ENCODE measurements at places on chromosomes 1 and 21.

DNA sequence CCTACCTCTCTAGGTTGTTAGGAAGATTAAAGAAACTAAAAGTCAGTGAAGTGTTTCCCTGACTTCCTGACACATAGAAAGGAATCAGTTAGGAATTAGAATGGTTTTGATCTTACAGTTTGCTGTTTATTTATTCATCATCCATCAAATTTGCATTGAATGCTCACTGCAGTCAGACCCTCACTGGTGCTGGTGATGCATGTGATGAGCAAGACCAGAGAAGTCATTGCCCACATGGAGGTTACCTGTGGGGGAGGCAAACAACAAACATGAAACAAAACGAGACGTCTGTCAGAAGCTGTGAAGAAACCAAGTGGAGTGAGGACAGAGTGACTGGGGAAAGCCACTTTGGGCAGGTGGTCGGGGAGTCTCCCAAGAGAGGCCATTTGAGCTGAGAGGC lies 6.4 kb downstream of the CTPS1 start:
- no peak for DNase-seq

DNA sequence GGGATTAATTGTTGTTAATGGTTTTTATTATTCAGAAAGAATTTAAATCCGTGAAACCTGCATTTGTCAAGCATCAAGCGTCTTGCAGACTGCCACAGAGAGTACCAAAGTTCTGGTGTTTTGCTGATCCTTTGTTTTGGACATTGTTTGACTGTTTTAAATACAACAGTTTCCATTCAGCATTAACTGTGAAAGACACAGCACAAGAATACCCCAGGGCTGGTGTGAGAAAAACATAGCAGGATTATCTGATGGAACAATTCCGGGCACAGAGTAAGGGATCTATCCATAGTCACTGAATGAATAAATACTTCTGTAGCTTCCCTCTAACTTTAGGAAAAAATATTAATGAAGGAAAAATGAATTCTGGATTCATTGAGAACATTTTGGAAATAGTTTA lies 202.3 kb downstream of the LTN1 start:
- no peak for DNase-seq

DNA sequence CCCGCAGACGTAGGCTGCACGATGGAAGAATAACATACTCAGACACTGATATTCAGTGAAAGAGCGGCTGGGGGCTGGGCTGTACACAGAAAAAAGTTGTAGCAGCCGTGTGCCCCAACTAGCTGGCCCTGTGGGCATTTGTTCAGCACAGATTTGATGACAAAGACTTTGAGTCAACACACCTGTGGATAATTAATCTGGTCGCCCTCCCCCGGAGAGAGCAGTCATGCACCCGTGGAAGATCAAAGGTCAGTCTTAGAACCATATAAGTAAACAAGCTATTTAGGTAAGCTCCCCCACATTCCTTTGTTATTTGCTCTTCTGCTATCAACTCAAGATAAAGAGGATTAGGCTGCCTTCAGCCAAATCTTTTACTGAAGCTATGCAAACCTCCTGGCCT lies 148.4 kb upstream of the HMCN1 start:
- DNase-seq, result no peak

GRCh38 chr1:2275796-2276536 lies 47.8 kb downstream of the SKI start:
- DNase-seq, result no peak

GRCh38 chr1:186499571-186499970 lies 38.7 kb upstream of the PDC start:
- no peak for DNase-seq

GRCh38 chr1:40092241-40092640 lies 4.8 kb downstream of the PPT1 start:
- DNase-seq, result no peak

GRCh38 chr1:199877526-199878384 lies 149.8 kb upstream of the NR5A2 start:
- no peak for DNase-seq

DNA sequence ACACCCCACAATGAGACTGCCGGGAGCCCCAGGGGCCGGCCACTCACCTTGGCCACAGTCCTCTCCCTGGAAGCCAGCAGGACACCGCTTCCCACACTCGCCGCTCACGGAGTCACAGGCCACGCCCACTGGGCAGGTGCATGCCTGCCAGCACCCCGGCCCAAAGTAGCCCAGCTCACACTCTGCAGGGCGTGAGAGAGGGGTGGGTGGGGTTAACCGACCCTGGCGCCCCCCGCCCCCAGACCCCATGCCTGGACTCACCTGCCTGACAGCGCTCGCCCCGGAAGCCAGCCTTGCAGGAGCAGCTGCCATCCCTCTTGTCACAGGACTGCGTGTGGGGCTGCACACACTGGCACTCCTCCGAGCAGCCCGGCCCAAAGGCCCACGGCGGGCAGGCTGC lies 50.7 kb downstream of the ARHGEF16 start:
- no peak for DNase-seq

DNA sequence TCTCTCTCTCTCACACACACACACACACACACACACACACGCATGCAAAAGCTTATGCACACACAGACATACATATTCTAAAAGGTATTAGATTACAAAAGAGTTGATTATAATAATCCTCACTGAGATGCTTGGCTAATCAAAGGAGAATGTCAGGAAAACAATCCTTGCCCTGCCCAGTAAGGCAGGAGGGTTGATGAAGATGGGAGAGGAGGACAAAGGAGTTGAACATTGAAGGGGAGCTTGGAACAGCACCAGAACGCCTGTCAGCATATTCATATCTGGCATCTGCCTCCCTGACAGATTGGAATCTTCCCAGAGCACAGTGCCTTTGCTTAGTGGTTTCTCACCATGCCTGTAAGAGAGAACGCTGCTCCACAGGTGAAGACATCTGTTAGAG lies 68.6 kb upstream of the PALMD start:
- DNase-seq, result no peak

GRCh38 chr1:18336801-18337200 lies 143.9 kb upstream of the KLHDC7A start:
- no peak for DNase-seq

GRCh38 chr1:192598589-192598988 lies 23.0 kb downstream of the RGS1 start:
- DNase-seq, result no peak

- no peak for DNase-seq
Observed at GRCh38 chr1:110718452-110718851, 43.7 kb upstream of the KCNA3 start.

- no peak for DNase-seq
Observed at GRCh38 chr21:25426580-25426979, 180.7 kb downstream of the MRPL39 start.

DNA sequence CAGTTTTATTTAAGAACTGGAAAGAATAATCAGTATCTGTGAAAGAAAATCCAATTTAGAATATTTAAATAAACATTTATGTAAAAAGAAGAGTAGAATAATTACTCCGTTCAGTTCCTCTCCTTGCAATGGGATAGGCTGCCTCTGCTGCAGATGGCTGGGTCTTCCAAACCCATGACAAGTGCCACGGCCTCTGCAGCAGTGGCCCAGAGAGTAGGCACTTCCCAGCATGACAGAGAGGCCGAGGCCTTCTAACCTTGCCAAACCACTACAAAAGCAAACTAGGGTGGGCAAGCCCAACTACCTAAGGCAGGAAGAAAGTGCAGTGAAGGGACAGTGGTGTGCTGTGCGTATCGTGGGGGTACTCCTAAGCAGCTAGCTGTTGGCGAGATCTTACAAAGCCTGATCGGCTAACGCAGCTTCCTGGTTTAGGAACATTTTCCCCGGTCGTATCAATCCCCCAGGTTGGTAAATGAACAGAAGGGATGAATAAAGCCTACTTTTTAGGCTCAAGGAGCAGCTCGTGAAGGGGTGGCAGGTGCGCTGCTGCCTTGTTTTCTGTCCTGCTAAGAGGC lies 14.5 kb downstream of the ICMT start:
- no peak for DNase-seq

DNA sequence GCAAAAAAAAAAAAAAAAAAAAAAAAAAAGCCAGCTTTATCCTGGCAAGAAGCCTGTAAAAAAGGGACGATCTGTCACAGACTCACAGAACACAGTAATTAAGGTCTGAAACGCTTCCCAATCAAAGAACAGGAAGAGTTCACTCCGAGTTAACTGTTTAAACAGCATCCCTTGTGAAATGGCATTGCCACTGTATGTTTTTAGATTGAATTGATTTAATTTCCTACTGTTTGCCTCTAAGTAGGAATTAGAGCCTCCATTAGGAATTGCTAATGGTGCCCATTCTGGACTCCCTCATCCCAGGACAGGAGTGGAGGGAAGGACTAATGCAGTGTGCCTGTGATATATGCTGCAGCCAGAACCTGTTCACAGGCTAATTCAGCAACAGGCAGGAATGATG lies 370.8 kb downstream of the RWDD3 start:
- DNase-seq, result no peak

DNA sequence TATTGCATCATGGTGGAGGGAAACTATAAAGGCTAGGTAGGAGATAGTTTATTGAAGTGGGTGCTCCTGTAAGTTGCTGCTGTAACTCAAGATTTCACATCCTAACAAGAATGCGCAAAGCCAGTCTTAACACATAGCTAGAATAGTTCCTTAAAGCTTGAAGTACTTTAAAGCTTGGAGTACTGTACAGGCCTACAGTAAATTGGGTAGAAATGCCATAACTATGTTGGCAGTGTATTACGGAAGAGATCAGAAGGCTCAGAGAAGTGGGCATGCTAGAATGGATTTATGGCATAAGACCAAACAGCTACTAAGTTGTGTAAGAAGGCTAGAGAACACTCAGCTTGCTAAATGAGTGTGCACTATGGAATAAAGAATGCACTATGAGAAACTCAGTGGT lies 44.5 kb downstream of the DMRTA2 start:
- no peak for DNase-seq

- no peak for DNase-seq
Observed at GRCh38 chr1:182723200-182723599, 38.8 kb upstream of the RGS8 start.

DNA sequence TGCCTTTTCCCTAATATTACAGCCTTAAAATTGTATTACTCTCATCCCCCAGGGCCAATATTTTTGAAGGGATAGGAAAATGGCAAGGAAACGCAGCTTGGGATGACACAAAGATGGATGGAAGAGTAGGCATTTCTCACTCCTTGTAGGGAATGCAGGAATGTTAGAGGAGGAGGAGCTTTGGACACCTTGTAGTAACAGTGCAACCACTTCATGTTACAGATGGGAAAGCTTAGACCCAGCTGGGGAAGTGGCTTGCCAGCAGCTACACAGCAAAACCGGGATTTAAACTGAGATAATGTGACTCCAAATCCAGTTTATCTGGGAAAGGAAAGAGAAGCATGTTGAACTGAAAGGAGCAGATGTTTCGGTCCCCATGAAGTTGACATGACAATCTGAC lies 473.7 kb upstream of the DAB1 start:
- no peak for DNase-seq

GRCh38 chr21:17784180-17784598 lies 35.0 kb downstream of the C21orf91 start:
- DNase-seq, result no peak

DNA sequence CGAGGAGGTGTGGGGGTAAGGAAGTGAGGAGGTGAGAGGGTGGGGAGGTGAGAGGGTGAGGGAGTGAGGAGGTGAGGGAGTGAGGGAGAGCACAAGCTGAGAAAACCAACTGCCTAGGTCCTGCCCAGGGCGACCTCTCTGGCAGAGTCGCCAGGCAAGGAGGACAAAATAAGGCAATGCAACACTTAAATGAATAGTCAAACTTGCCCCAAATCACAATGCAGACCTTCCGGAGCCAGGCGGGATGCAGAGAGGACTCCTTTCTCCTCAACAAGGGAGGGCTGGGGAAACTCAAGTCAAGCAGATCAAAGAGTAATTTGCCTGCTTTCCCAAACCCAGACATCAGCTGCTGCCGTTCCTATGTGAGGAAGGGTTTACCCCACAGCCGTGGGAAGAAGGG lies 86.0 kb downstream of the CCDC185 start:
- DNase-seq, result no peak

- DNase-seq, result no peak
Observed at GRCh38 chr1:148373192-148373925, 109.7 kb downstream of the PPIAL4G start.

- DNase-seq, result no peak
Observed at GRCh38 chr21:32348604-32349332, 44.0 kb downstream of the URB1 start.

GRCh38 chr1:208431721-208432120 lies 187.5 kb upstream of the PLXNA2 start:
- no peak for DNase-seq

DNA sequence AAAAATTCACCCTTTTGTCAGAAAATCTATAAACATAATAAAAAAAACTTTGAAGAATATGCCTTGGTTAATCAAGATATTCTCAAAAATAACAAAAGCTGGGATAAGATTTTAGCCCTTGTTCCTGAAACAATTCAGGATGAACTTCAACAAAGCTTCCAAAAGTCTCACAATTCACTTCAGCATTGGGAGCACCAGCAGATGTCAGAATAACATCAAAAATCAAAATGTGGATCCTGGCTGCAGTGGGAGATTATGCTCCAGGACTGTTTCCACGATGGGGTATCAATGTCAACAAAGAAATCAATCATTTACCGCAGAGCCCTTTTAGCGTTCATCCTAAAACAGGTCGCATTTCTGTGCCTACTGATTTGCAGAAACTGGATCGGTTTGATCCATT lies 35.2 kb downstream of the ZNF670 start:
- DNase-seq, result no peak

GRCh38 chr21:30216041-30216723 lies at the start of gene CLDN8:
CLDN8 (minus strand) TSS chr21:30216097; CDS start chr21:30215925, 172 bp downstream.
- no peak for DNase-seq

DNA sequence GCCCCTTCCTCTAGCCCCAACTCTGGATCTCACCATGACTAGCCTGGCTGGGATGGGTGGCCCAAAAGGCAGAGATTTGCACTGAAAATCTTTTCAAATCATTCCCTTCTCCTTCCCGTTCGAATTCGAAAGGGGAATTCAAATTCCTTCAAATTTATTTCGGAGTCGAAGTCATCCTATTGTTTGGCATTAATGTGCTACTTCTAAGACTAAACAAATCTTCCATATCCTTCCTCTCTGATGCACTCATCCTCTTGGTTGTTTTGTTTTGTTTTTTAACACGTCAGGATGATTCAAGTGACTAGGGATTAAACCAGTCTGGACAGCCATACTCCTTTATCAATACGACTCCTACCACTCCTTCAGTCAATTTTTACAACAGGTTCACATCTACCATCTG lies 95.5 kb upstream of the SGIP1 start:
- no peak for DNase-seq

- DNase-seq, result no peak
Observed at GRCh38 chr1:237791592-237791991, 99.1 kb downstream of the ZP4 start.

- no peak for DNase-seq
Observed at GRCh38 chr1:206714331-206715058, 29.8 kb downstream of the MAPKAPK2 start.

- no peak for DNase-seq
Observed at GRCh38 chr1:71049951-71050598, 2.5 kb upstream of the PTGER3 start.

DNA sequence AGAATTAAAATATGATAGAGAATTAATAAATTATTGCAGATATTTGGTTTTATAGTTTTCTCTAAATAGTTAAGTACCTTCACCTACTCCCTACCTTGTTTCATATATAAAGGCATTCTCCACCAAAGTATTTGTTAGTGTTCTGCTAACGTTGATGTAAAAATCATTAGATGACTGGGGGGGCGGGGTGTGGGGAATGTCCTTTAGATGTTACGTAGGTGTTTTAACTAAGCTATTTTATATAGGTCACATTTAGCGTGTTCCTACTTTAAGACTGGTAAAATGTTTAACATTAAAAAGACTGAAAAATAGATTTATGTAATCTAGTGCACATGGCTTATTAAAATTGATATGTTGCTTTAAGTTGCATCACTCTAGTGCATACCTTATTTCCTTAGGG lies 48.6 kb downstream of the PTPRC start:
- no peak for DNase-seq

Data from activated T-helper 9 cell treated with anti-CD3 and anti-CD28 coated beads, Interleukin-2, amount 50 U/mL, for 16 hours (primary cell).